ENCODE measurements at places on chromosomes 7 and 10. TPM values are rescaled to one million over a fixed set of nuclear protein-coding genes. Genes with fewer than 3 reads are reported as not detected.
A peak's percentile ranks its signal among the peaks of the same experiment; 100 is the strongest.

EVX1 gene
- total RNA-seq = not detected

RASA4B gene
- 26.0 TPM for total RNA-seq

ZNF239 gene
- total RNA-seq = 0.56 TPM

ITPRIP gene
- 18.3 TPM for total RNA-seq

LOXL4 gene
- total RNA-seq = not detected

NME8 gene
- not detected for total RNA-seq

DNA sequence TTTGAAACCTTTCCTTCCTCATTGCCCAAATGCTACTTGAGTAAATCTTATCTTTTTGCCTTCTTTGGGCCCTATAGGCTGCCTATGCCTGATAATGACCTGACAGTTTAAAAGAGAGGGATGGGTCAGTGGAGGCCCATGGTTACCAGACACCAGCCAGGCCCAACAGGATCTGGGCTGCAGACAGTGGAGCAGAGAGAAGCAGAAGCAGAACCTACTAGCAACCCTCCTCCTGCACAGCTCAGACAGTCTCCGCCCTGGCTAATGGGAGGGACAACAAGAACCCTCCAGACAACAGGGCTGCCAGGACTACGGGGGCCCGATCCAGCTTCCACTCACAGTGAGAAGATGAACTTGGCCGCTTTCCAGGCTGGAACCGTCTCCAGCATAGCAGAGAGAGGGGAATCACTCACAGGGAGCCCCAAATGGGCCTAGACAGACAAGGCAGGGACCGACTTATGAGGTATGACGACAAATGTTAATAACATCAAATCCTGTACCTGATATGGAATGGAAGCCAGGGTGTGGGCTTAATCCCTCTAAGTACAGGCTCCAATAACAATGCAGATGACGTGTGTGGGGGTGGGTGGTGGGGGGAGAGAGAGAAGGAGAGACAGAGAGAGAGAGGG, 31.7 kb upstream of the DGKI start:
- no peak for DNase-seq
- no peaks in the 10 kb centered on the region for H3K27me3 ChIP-seq
- peaks cover 51% of the 10 kb centered on the region for H3K36me3 ChIP-seq
- H3K27ac ChIP-seq = no peak overlapping the region
- H3K4me3 ChIP-seq = no peak overlapping the region

DNA sequence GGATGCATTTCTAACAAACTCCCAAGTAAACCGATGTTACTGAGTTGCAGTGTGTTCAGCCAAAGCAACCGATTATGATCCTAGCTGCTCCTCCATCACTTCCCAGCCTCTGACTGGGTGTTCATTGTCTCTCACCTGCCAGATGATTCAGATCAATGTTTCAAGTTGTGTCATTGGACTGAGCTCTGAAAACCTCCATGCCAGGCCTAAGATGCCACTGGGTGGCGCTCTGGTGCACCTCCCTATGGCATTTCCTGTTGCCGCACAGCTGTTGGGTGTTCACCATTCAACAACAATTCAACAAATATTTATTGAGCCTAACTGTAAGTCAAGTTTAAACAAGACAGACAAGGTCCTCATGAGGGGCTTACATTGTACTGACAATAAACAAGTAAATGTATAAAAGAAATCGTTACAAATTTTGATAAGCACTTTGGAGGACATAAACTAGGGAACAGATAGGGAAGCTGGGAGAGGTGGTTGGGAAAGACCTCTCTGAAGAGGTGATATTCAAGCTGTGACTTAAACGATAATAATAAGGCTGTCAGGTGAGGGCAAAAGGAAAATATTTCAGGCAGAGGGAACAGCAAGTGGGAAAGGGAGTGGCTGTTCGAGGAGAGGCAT, 22.8 kb downstream of the RGR start:
- peaks cover 20% of the 10 kb centered on the region for H3K27me3 ChIP-seq
- peak; percentile 93 for DNase-seq
- peak overlapping the region; percentile 30 for H3K27ac ChIP-seq
- H3K4me3 ChIP-seq = no peak overlapping the region
- H3K36me3 ChIP-seq = no peaks in the 10 kb centered on the region
- H3K4me1 ChIP-seq = peaks cover 19% of the 10 kb centered on the region

DNA sequence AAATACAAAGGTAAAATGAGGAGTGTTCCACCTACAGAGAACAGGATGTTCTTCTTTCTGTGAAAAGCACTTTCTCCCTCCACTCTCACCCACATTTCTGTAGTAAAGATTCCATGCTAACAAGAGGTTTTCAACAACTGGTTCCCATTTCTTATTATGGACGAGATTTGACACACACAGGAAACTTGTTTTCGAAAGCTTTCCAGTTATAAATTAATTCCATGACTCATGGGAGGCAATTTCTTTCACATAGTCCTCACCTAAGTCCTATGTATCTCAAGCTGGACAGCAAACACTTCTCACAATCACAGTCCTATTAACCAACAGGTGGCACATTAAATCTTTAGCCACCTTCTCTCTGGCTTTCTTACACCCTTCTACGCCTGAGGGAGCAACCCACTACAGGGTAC, 24.5 kb downstream of the RAPGEF5 start:
- no peak overlapping the region for H3K27ac ChIP-seq
- H3K36me3 ChIP-seq = no peaks in the 10 kb centered on the region
- no peak overlapping the region for H3K4me3 ChIP-seq

GRCh38 chr7:30923009-30923773, 11.5 kb downstream of the AQP1 start:
- no peak overlapping the region for H3K27ac ChIP-seq
- no peaks in the 10 kb centered on the region for H3K4me1 ChIP-seq
- no peaks in the 10 kb centered on the region for H3K36me3 ChIP-seq
- no peak for DNase-seq

DNA sequence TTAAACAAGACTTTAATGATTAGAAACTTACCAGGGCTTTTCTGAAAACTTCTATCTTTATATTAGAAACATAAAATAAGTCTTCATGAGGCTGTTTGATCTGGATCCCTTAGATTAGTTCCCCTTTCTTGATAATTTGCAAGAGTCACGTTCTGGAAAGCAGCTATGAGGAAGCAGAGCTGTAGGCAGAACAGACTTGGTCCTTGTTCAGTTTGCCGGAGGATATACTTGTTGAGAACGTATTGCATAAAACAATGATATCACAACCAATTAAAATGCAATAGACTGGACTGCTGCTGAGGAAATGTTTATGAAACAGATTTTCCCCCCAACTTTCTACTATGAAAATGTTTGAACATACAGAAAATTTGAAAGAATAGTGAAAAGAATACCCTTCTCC, 2.8 kb downstream of the SAMD9L start:
- peaks cover 29% of the 10 kb centered on the region for H3K4me1 ChIP-seq
- H3K4me3 ChIP-seq = no peak overlapping the region
- no peak for DNase-seq
- H3K36me3 ChIP-seq = peaks cover 17% of the 10 kb centered on the region

DNA sequence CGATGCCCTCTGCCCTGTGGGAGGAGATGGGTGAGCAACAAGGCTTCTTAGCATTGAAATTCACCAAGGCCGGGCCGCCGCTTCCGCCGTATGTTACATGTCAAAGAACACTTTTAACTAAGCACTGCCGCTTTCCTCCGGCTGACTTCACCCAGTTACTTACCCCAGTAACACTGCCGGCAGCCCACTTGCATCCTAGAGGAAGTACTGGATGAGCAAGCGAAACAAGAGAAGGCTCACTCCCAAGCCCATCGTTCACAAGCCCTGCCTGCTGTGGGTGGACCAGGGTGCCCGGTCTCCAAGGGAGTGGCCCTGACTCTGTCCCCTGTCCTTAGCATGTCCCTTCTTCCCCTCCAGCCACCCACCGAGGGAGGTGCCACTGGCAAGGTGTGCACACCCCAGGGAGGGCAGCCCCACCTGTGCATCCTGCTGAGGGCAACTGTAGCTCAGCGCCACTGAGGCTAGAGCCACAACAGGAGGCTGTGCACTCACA, 73.1 kb upstream of the EBF3 start:
- H3K27me3 ChIP-seq = peaks cover 1% of the 10 kb centered on the region
- no peaks in the 10 kb centered on the region for H3K4me1 ChIP-seq
- no peaks in the 10 kb centered on the region for H3K36me3 ChIP-seq
- no peak overlapping the region for H3K4me3 ChIP-seq
- H3K27ac ChIP-seq = no peak overlapping the region
- DNase-seq = no peak

DNA sequence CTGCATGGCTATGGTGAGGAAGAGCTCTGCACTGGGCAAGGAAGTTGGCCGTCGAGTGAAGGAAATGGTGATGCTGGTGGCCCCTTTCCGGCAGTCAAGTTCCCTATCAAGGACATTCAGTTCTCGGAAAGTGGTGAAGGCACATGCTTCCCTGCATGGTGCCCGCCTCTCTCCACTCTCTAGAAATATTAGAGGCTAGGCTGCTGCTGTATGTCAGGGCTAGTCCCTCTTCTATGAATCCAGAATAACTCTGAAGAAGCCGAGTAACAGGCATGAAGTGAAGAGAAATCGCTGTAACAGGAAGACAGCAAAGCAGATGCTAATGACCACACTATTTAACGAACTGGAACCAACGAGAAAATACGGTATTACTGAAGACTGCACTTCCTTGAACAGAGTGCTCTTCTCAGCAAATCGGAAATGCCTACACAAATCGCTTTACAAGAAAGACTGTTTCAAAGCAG, 5.4 kb downstream of the IDI1 start:
- DNase-seq = peak; percentile 30
- H3K36me3 ChIP-seq = peaks cover 57% of the 10 kb centered on the region
- peak overlapping the region; percentile 79 for H3K27ac ChIP-seq
- H3K27me3 ChIP-seq = no peaks in the 10 kb centered on the region

DNA sequence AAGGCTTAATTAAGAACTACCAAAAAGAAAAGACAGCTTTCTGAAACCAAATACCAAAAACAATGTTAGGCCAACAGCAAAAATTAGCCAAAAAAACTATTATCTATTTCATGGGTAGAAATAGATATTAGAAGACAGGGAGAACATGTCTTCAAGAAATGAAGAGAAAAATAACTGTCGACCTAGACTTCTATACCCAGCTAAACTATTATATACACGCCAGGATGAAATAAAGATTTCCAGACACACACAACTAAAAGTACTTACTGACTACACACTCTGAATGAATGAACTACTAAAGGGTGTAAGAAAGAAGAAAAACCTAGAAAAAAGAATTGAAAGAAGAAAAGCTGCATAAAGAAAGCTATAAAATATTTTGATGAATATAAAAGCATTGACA, 11.5 kb upstream of the CDHR3 start:
- no peaks in the 10 kb centered on the region for H3K4me1 ChIP-seq
- H3K27me3 ChIP-seq = no peaks in the 10 kb centered on the region
- peaks cover 3% of the 10 kb centered on the region for H3K36me3 ChIP-seq
- no peak overlapping the region for H3K27ac ChIP-seq
- no peak overlapping the region for H3K4me3 ChIP-seq

DNA sequence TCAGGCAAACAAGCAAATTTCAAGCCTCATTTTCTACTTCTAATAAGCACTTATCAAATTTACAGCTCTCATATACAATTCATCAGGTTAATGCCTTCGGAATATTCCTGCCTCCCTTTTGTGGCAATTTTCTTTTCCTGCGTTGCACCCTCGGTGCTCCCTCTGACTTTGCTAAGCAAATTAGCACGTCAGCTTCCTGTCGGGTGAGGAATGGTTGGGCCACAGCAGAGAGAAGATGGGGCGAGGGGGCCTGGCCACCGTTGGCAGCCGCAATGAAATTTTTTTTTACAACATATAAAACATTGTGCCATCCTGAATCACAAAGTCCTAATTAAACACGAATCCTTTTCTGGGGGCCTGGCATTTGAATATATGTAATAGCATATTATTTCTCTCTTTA, 28.1 kb downstream of the ELFN1 start:
- H3K36me3 ChIP-seq = no peaks in the 10 kb centered on the region
- H3K27ac ChIP-seq = no peak overlapping the region
- no peaks in the 10 kb centered on the region for H3K27me3 ChIP-seq
- no peak for DNase-seq
- no peak overlapping the region for H3K4me3 ChIP-seq
